NCI-H1092 (cell line): ENCODE measurements at places on chromosomes 2 and 18.

DNA sequence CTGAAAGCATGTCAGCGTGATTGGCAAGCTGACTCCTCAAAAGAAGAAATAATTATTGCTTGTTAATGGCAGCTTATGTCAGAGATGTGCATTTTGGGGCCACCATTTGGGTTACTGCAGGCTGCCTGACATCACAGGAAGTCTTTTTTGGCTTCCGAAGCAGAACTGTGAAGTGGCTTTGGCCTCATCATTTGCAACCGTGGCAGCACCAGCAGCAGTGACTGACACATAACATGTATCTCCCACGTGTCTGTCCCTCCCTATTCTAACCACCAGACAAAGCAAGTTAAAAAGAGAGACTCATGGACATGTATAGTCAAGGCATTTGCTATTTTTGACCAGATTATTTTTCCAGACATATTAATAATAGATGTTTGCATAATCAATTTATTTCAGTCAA lies 488.7 kb upstream of the ACVR2A start:
- no peak for DNase-seq

DNA sequence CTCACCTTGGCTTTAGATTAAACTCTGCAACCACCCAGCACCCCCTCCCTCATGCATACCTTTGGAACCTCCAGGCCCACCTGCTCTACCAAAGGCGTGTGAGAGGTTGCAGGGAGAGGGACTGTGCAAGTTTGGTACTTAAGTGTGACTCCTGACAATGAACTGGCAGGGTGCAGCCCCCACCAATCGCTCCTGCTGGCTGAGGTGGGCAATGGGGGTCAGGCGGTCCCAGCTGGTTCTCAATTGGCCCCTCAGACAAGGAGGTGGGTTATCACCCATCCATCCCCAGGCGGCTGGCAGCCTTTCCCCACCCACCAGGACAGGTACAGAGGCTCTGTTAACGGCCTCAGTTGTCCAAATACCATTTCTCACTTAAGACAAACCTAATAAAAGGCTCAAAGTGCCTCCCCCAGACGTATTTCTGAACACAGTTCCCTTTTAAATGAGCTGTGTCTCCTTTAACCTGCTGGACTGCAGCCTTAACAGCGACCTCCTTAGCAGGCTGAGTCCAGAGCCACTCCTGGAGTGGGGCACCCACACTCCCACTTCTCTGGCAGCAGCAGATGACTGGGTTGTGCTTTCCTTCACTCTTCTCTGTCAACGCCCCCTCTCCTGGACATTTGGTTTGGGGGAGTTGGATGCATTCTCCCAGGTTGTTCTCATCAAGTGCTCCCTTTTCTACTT lies 169.2 kb upstream of the SMAD2 start:
- DNase-seq, result no peak

DNA sequence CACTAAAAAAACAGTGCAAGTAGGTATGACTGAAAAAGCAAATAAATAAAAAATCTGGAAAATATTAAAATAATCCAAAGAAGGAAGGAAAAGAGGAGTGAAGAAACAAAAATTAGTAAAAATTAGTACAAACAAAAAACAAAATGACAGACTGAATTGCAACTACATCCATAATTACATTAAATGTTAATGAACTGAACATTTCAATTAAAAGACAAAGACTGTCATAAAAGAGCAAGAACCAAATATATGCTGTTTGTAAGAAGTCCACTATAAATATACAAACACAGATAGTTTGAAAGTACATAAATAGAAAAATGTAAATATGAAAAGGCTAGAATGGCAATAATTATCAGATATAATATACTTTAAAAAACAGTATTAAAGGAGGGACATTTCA lies 267.6 kb downstream of the WDPCP start:
- DNase-seq, result no peak

DNA sequence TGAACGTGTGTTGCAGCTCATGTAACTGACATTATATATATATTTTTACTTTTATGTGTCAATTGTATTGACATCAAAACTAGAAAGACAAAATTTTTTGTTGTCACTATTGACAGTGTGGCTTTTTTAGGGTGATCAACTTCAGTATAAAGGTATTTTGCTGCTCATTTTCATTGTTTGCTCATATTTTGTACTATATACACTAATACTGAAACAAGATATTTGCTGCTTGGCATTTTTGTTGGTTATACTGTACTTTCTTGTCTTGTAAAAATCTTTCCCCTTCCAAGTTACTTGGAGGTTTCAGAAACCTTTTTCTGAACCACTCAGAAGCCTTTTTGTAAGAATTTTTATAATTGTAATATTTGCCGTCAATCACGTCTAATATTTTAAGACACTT lies 16.5 kb downstream of the AFTPH start:
- no peak for DNase-seq

DNA sequence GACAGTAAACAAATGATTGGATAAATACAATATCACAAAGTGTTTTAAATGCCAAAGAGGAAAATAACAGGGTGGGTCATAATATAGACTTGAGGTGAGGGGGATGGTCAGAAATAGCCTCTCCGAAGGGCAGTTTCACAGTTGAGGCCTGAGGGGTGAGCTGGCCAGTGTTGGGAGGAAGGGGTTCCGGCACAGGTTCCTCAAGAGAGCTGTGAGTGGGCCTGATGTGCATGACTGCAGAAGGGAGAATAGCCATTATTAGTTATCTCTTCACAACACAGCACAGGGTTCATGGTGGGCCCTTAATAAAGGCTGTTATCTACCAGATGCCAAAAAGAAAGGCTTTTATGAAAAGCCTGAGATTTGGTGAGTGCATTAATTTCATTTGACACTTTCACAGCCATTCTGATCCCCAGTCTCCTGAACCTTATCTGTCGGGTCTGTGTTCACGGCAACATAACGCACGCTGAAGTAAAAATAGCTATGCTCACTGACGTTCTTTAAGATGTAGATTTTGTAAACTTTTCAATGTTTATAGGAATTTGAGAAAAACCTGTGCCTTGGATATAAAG lies 39.6 kb downstream of the POLR1A start:
- no peak for DNase-seq

DNA sequence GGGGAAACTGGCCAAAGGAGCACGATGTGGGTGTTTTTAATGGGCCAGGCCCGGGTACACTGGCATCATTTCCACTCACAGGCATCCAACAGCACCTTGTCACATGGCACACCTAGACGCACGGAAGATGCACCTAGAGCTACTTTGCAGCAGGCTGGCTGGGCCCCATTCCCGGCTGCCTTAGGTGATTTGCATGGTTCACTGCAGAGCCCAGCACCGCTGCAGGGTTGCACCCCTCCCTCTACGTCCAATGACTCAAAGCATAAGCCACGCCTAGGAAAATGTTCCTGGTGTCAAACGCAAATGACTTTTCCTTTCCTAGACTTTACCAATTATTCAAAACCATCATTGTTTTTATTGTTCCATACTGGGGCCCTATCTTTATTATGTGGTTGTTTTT lies 222.9 kb downstream of the EIPR1 start:
- no peak for DNase-seq

DNA sequence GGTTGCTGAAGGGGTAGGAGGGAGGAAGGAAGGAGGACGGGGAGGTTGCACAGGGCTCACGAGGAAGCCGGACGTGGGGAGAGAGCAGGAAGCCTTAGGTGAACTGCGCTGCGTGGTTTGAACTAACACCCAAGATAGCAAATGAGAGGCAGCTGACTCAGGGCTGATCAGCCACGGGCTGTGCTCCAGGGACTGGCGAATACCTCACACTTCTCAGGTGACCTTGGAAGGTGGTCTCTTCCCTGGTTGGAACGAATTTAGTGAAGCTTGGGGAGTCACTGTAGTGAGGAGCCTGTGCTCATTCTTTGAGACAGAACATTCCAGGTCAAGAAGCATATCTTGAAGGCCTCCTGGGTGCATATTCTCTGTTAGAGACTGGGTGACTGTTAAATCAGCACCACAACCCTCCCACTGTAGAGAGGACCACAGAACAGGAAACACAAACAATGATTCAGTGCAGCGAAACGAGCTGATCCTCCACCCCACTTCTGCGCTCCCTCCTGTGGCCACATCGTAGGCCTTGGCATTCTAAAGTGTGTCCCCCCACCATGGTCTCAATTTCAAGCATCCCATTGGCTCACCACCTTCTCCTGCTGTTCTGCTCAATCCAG lies 33.8 kb downstream of the TOGARAM2 start:
- no peak for DNase-seq

GRCh38 chr2:29056452-29056851 lies 17.9 kb downstream of the PCARE start:
- DNase-seq, result no peak

DNA sequence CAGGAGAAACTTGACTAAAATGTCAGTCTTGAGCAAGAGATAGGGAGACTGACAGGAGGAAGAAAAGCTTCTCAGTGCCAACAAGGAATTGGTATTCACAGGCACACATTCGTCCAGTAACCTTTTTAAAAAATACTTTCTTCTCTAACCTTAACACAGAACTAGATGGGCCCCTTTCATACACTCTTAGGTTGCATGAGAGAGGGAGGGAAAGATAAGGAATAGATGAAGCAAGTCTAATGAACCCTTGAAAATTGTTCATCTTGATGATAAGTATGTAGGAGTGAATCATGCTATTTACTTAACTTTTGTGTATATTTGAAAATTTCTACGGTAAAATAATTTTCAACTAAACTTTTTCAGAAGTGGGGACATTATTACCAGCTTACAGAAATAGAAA lies 42.0 kb upstream of the CCDC88A start:
- DNase-seq, result no peak
